ENCODE measurements at places on chromosomes 4 and X. TPM values are rescaled to one million over a fixed set of nuclear protein-coding genes. Genes with fewer than 3 reads are reported as not detected.
A peak's percentile ranks its signal among the peaks of the same experiment; 100 is the strongest.

DNA sequence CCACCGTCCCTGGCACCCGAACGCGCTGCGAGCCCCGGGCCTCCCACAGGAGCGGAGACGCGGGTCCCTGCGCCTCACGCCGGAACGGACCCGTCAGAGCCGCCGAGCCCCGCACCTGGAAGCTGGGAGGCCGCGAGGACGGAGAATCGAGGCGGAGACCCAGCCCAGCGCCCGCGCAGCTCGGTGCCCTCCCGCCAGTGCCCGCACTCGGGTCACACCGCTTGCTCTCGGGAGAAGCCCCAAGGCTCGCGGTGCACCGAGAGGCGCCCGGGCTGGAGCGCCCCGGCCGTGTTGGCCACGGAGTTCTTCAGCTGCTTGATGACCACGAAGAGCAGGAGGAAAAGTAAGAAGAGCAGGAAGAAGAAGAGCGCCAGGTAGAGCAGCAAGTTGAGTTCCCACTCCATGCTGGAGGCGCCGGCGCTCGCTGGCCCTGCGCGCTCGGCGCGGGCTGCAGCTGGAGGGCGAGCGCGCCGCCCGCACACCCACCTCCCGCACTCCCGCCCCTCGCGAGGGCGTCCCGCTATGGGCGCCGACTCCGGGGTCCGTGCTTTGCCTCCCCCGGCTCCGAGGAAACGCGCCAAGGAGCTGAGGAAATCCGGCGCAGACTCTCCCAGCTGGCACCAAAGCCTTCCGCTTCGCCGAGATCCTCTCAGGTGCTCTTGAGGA, at the start of gene SMIM43:
Gene SMIM43, minus strand, starts transcription at position 463 of the 666 bp plus-strand sequence. Its CDS starts 59 bp downstream, at position 404.
- DNase-seq, result no peak

DNA sequence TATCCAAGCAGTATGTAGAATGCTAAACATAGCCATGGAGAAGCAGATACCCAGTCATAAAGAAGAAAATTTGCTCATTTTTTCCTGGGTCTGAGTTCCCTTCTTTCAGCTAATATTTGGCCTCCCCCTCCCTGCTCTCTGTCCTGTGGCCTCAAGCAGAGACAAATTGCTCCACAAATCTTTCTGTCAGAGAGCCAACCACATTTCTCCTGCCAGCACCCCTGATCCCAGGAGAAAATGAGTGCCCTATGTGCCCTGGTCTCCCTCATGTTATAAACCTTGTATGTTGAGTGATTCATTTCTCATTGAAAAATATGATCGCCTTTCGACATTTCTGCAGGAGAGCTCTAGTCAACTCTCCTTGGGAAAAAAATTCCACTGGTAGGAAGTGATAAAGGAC, 82.0 kb downstream of the TMEM156 start:
- no peak for DNase-seq

GRCh38 chrX:9338986-9339385, 125.9 kb upstream of the TBL1X start:
- DNase-seq, result no peak

LRAT gene
- total RNA-seq, result 0.91 TPM

- DNase-seq, result no peak
Measured at GRCh38 chrX:9670136-9670814, 95.4 kb downstream of the GPR143 start.

GRCh38 chr4:170015285-170015684, 10.9 kb downstream of the MFAP3L start:
- no peak for DNase-seq

DNA sequence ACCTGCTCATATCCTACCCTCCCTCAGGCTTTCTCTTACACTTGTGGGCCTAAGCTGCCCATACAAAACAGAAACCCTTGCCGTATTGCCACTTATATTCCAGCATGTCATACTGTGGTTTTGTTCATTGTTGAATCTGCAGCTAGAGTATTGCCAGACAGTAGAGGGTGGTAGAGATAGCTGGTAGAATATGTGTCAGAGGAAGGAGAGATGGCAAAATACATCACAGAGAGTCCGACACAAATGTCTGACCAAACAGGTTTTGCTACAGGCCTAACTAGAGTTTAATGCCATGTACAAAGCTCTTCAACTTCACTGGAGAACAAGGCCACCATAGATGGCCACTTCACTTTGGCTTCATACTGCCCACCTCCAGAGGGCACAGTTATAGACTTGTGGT, 160.1 kb downstream of the EFHC2 start:
- peak; percentile 0 for DNase-seq

PSMD10 gene
- 41.1 TPM for total RNA-seq

SULT1B1 gene
- 0.86 TPM for total RNA-seq

IL9R gene
- total RNA-seq, result 0.44 TPM

COL4A5 gene
- total RNA-seq, result 48.1 TPM

SUPT20HL2 gene
- total RNA-seq, result not detected

GRCh38 chr4:26217961-26218676, 102.7 kb upstream of the RBPJ start:
- DNase-seq, result no peak

EGF gene
- 0.37 TPM for total RNA-seq

DNA sequence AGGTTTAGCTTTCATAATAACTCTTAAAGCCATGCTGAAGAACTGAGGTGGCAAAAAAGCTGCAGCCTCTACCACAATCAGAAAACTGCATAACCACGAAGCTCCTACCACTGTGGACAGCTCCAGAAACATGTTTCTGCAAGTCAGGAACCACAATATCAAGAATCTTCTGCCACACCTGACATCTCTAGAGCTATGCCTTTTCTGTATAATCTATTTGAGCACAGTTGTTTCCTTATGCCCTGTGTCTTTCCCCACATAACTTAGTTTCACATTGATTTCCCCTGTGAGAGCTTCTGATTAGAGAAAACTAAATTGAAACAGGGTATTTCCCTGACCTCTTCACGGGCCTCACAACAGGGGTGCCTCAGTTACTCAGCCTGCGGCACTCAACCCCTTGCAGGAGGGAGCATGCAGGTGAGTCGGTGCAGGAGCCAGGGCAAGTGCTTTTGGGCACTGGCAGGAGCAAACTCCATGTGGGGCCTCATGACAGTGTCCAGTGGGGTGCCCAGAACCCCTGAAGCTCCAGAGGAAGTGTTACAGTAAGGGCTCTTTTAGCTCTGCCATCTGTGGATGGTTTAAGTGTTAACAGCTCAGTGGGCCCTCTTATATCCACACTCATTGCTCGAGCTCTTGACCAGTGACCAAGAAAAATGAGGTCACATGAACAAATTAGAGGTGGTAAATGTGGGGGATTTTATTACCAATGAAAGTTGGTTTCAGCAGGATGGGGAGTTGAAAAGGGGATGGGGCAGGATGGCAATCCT, 132.8 kb upstream of the BMP3 start:
- no peak for DNase-seq

PRSS12 gene
- total RNA-seq, result 1.6 TPM

ARL13A gene
- total RNA-seq, result not detected

HSFX1 gene
- 0.37 TPM for total RNA-seq

UBL4A gene
- 38.8 TPM for total RNA-seq
